ENCODE measurements at places on chromosomes 4 and X.

- DNase-seq: no peak
Observed at GRCh38 chr4:109945056-109945455, 32.4 kb downstream of the EGF start.

- DNase-seq: no peak
Observed at GRCh38 chr4:74230902-74231499, 73.1 kb downstream of the MTHFD2L start.

DNA sequence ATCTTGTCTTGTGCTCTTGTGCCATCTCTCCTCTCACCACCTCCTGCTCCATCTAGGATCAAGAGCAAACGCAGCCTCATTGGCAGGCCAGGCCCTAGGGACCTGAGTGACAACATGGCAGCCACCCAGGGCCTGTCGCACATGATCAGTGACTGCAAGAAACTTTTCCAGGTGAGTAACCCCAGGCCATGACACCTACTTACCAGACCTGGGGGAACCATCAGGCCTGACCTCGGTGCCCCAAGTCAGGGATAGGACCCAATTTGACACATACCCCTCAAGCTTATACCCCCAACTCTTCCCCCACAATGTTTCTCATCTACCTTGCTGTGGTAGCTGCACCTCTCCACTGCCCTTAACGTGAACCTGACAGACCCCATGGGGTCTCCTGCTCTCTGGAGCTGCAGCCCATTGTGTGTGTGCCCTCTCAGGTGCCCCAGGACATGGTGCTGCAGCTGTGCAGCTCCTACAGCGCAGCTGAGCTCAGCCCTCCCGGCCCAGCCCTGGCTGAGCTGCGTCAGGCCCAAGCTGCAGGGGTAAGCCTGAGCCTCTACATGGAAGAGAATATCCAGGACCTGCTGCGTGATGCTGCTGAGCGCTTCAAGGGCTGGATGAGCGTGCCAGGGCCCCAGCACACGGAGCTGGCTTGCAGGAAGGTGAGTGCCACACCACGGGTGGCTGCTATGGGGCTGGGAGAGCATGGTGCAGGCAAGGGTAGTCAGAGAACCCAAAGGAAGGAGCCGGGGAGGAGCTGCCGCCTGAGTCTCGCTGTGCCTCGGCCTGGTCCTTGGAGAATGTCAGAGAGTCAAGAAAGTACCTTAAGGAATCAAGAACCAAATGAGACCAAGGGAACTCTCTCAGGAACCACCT lies 74.8 kb downstream of the STARD8 start:
- DNase-seq: no peak

GRCh38 chr4:41455206-41455605 lies 82.8 kb upstream of the LIMCH1 start:
- DNase-seq: no peak

DNA sequence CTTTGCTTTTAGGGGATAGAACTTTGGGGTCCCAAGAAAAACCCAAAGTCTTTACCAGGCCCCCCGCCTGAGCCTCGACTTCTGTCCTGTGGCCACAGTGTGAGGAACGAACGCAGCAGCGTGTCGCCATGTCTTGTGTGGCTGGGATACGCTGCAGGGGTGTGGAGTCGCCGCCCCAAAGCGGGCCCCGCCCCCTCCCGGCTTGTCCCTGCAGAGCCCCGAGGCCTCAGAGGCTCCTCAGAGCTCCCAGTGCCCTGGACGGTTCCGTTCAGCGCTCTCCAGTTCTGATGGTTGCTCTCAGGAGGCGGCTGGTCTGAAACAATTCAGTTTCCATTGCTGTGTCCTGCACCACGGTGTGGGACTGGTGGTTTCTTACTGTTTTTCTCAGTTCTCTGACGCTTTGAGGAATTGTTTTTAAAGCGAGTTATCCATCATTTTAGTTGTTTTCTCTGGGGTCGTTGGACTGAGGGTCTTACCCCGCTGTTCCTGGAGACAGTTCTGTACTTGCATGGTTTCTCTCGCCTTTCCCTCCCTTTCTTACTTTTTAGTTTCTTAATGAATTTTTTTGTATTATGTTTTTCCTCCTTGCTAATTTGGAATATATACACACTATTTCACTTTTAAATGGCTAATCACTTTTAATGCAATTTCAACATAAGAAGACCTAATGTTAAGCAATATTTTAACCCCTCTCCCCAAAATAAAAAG lies 1.6 kb upstream of the IDUA start:
- peak; percentile 62 for DNase-seq

DNA sequence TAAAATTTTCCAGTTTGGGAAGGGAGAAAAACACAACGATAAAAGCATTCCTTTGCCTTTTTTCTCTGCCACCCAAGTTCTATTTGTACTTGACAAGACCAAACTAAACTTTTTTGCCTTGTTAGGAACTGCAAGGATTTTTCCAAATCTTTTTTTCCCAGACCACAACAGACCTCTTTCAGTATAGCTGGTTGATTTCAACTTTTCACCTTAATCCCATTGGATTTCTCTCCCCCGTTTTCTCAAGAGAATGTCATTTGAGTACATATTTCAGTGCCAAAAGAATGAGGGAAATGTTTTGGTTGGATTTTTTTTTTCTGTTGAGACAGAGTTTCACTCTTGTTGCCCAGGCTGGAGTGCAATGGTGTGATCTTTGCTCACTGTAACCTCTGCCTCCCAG lies 18.5 kb upstream of the SGMS2 start:
- no peak for DNase-seq

DNA sequence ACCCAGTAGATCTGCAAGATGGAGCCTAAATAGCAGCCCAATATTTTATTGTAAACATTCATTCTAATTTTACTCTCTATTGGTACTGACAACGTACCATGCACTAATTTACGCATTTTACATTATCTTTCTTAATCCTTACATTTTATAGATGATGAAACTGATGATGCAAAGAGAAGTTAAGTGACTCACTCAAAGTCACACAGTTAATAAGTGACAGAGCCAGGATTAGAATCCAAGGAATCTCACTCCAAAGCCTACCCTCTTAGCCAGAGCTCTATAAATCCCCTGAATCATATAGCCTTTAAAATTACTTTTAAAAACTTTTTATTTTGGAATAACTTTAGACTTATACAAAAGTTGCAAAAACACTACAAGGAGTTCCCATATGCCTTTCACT lies 37.6 kb downstream of the PHKA1 start:
- no peak for DNase-seq

GRCh38 chr4:154757713-154758112 lies 13.9 kb downstream of the LRAT start:
- no peak for DNase-seq

GRCh38 chrX:129361576-129361975 lies 161.7 kb downstream of the SMARCA1 start:
- no peak for DNase-seq

DNA sequence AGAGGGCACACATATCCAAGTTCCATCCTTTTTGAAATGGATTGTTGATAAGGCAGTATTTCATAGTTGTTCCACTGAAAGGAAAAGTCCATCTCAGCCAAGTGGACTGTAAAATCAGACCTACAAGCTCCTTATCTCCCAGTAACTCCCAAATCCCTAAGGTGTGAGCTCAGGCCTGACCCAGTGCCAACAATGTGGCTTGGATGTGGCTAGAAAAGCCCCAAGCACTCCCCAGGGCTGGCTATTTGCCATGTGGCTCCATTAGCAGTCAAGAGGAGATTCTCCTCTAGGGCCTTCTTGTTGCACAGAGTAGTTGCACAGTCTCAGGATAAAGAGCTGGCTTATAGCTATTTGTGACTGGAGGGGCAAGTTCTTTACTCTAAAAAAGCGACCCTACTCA lies 25.0 kb upstream of the DGKK start:
- no peak for DNase-seq

DNA sequence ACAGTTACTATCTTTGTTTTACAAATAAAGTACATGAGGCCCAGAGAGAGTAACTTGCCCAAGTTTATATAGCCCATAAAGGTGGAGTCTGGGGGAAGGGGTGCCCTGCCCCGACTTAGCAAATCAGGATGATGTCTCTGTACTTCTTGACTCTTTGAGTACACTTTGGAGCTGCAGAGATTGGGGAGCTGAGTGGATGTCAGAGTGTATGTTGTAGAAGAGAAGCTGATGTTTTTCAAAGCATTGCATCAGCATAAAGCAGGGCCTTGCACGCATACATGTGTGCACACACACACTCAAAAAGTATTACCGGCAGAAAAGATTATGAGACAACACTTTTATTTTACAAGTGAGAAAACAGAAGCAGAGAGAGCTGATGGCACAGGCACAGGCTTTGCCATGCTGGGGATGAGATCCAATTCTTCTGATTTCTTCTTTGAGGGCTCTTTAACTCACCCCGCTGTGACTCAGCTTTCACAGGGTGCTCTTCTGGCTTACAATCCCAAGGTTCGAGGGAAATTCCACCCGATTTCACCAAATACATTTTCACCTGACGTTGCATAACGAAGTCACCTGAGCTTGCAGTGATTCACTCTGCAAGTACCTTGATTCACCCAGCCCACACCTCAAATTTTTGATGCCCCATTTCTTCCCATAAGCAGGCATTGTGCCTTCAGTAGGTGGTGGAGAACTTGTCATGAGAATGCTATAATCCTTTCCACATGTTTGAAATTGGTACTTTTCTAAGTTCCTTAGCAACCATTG lies 292.8 kb upstream of the BOD1L1 start:
- DNase-seq: no peak

GRCh38 chr4:47619691-47620090 lies 134.6 kb downstream of the ATP10D start:
- DNase-seq: no peak

DNA sequence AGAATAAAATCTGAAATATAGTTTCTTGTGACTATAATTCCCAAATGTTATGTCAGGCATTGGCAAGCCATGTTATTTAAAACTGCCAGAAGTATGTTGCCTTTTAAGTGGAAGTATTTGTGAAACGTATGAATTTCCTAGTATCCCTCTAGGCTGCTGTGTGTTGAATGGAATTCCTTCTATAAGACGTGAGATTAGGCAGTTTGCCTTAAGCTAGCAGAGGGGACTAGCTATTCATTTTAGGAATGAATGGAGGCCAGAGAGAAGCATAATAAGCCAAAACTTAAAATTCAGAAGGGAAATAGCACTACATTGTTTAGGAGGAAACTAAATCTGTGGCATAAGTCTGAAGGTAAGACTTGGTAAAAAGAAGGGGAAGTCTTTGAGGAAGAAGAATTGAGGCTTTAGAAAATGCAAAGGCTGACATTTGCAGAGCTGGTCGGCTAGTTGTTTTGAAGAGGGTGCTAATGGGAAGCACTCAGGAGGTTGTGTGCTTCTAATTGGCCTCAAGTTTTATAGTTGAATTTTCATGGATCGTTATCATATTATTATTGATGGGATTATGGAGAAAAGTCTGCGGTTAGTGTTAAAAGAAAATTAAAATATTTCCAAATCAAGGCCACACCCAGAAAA lies 57.1 kb downstream of the TMEM131L start:
- no peak for DNase-seq

DNA sequence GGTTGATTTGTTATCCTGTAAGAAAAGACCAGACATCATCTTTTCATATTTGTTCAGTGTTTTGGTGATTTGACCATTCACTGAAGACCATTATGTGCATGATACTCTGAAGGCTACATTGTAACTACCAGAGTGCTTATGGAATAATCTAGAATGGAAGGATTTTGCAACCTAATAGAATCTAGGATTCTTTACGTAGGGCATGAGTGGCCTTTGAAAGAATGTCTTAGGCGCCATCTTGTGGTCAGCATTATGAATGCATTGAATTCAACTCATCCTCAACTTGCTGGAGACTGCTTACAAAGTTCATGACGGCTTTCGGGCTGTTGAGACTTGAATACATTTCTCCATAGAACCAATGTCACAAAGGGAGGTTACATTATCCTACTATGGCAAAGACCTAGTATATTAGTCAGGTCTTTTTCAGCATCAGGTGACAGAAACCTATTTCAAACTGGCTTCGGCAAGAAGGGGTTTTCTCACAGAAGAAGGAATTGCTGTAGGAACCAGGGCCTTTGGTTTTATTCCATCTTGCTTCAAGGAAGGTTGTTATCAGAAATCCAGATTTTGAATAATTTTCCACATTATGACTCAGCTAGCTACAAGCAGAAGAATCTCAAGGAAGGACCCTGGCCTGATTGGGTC lies 104.1 kb downstream of the GPAT3 start:
- DNase-seq: no peak

DNA sequence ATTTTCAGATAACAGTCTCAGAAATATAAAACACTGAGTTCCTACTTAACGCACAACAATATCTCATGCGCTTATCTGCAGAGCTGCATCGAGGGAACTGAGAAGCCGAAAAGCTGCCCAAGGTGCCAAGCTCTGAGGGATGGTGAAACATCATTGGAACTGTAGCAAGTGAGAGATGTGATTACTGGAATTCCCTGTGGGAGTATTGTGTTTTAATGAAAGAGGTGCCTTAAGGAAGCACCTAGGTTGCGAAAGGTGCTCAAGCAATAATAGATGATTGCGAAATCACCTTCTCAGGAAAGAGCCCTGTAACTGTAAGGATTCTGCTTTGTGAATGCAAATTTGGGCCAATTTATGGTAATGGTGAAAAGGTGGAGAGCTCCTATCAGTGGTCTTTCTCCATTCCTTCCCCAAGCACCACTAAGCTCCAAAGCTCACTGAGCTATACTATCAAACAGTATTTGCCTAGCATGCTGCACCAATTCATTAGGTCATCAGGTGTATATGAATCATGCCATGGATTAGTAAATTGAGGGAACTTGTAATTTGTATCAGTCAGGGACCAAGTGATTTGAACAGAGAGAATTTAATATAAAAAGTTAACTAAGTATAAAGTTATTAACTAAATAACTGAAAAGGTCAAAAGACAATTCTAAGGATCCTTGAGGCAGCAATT lies 59.0 kb upstream of the ATP8A1 start:
- no peak for DNase-seq

- no peak for DNase-seq
Observed at GRCh38 chrX:19595043-19595677, 79.9 kb upstream of the MAP3K15 start.

DNA sequence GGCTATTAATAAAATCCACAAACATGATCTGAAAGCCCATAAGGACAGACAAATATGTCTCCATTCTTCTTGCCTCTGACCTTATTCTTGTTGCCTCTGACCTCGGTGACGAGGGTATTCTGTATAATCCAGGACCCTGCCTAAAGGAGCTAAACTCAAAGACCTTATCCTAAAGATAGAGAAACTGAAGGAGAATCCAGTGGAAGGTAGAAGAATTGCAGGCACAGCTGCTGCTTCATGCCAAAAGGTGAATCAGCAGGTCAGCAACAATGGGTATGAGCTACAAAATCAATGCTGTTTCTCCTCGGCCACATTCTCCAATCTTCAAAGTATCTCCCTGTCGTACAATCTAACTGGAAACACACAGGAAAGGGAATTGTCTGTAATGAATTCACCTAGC lies 71.4 kb downstream of the INTS6L start:
- no peak for DNase-seq

GRCh38 chrX:107549504-107549903 lies 78.8 kb upstream of the PRPS1 start:
- no peak for DNase-seq

- DNase-seq: no peak
Observed at GRCh38 chrX:109782994-109783700, 50.1 kb upstream of the ACSL4 start.

- no peak for DNase-seq
Observed at GRCh38 chr4:185445209-185445608, 19.4 kb upstream of the UFSP2 start.

GRCh38 chrX:74529311-74529710 lies 85.1 kb downstream of the RLIM start:
- no peak for DNase-seq

- DNase-seq: no peak
Observed at GRCh38 chr4:174999407-174999806, 81.2 kb downstream of the ADAM29 start.

GRCh38 chr4:24802648-24803047 lies 7.3 kb downstream of the SOD3 start:
- no peak for DNase-seq

- DNase-seq: no peak
Observed at GRCh38 chr4:84614891-84615290, 32.0 kb downstream of the CDS1 start.

Measured in activated effector memory CD4-positive, alpha-beta T cell treated with Interleukin-2 at 50 U/mL for 16 hours (primary cell).